ENCODE measurements at places on chromosomes 5 and 9. TPM values are rescaled to one million over a fixed set of nuclear protein-coding genes. Genes with fewer than 3 reads are reported as not detected.
A peak's percentile ranks its signal among the peaks of the same experiment; 100 is the strongest.

Gene HIGD2A
- total RNA-seq = 67.7 TPM

Gene GDNF
- total RNA-seq = not detected

Gene C5
- 0.31 TPM for total RNA-seq

Gene FBP1
- 2.5 TPM for total RNA-seq

Gene FRMPD1
- 0.12 TPM for total RNA-seq

Gene TRPM6
- 0.47 TPM for total RNA-seq

Gene TMEM215
- 1.2 TPM for total RNA-seq

Gene ALDOB
- total RNA-seq = not detected

Gene IL3
- not detected for total RNA-seq

Gene MAP3K1
- total RNA-seq = 13.0 TPM

- no peak for DNase-seq
- no peak overlapping the region for H3K27ac ChIP-seq
- H3K27me3 ChIP-seq = no peaks in the 10 kb centered on the region
- no peak overlapping the region for H3K4me3 ChIP-seq
- no peaks in the 10 kb centered on the region for H3K36me3 ChIP-seq
Observed at GRCh38 chr5:119329666-119330065, 26.2 kb upstream of the TNFAIP8 start.

GRCh38 chr5:169971780-169972179 lies 8.5 kb downstream of the INSYN2B start:
- peaks cover 7% of the 10 kb centered on the region for H3K4me1 ChIP-seq
- no peaks in the 10 kb centered on the region for H3K27me3 ChIP-seq
- no peak overlapping the region for H3K4me3 ChIP-seq
- no peak for DNase-seq

DNA sequence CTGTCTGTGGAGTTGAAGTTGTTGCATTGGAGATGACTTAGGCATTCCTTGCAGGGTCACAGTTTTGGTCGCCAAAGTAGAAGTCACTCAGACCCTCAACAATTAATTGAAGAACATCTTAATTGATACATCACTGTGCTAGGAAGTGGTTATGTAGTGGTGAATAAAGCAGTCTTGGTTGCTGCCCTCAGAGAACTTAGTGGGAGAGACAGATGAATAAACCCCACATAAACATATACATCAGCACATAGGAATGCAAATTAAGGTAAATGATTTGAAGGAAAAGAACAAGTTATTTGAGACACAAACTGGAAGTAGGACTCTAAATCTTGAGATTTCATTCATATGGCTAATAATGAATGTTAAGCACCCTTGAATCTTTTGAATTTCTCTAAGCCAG lies 25.7 kb downstream of the FAM174A start:
- H3K27me3 ChIP-seq = no peaks in the 10 kb centered on the region
- no peak for DNase-seq
- no peaks in the 10 kb centered on the region for H3K36me3 ChIP-seq

DNA sequence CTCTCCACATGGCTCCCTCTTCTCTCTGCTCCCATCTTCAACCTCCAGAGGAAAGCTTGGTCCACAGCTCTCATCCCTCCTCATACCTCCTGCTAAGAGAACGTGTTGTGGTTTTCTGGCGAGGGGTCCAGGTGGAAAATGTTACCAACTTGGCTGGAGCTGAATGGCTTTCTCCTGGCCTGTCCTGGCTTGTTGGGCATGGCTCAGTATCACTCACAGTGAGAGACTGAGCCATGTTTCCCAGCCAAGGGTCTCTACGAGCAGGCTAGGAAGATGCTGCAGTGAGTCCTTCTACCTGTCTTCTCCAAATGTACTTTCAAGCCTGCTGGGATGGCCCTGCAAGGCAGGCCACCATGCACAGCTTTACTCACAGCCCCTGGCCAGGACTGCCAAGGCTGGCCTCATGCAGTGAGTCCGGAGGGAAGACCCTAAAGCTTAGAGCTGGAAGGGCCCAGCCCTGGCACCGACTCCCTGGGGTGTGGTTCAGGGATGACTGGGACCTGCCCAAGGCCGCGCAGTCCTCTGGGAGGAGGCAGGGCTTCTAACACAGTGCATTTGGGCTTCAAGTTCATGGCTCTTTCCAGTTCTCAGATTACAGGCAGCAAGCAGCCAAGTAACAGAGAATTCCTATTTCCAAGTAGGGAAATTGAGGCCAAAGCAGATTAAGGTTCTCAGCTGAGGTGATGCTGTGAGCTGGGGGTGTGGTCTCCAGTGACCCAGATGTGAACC lies 59.5 kb downstream of the COL27A1 start:
- no peaks in the 10 kb centered on the region for H3K27me3 ChIP-seq
- no peak overlapping the region for H3K4me3 ChIP-seq
- H3K36me3 ChIP-seq = no peaks in the 10 kb centered on the region
- H3K27ac ChIP-seq = no peak overlapping the region

GRCh38 chr5:128572930-128573319 lies 34.9 kb upstream of the FBN2 start:
- H3K4me3 ChIP-seq = no peak overlapping the region
- DNase-seq = no peak
- peaks cover 6% of the 10 kb centered on the region for H3K4me1 ChIP-seq
- no peak overlapping the region for H3K27ac ChIP-seq

GRCh38 chr5:68285075-68285840 lies 69.7 kb downstream of the PIK3R1 start:
- peaks cover 4% of the 10 kb centered on the region for H3K36me3 ChIP-seq
- DNase-seq = no peak
- H3K27me3 ChIP-seq = no peaks in the 10 kb centered on the region
- H3K4me3 ChIP-seq = no peak overlapping the region
- no peak overlapping the region for H3K27ac ChIP-seq
- peaks cover 24% of the 10 kb centered on the region for H3K4me1 ChIP-seq

GRCh38 chr5:171476701-171477100 lies 57.3 kb downstream of the FGF18 start:
- H3K27ac ChIP-seq = no peak overlapping the region
- no peaks in the 10 kb centered on the region for H3K4me1 ChIP-seq
- no peaks in the 10 kb centered on the region for H3K27me3 ChIP-seq
- H3K4me3 ChIP-seq = no peak overlapping the region
- no peaks in the 10 kb centered on the region for H3K36me3 ChIP-seq

- DNase-seq = no peak
- no peak overlapping the region for H3K27ac ChIP-seq
- no peaks in the 10 kb centered on the region for H3K36me3 ChIP-seq
- peaks cover 8% of the 10 kb centered on the region for H3K27me3 ChIP-seq
Observed at GRCh38 chr9:93098236-93098946, 2.4 kb downstream of the CARD19 start.

- H3K36me3 ChIP-seq = no peaks in the 10 kb centered on the region
- H3K27me3 ChIP-seq = no peaks in the 10 kb centered on the region
- DNase-seq = no peak
- H3K4me3 ChIP-seq = no peak overlapping the region
Observed at GRCh38 chr5:135739383-135739981, 95.0 kb upstream of the SLC25A48 start.

- DNase-seq = no peak
- peaks cover 13% of the 10 kb centered on the region for H3K4me1 ChIP-seq
- no peak overlapping the region for H3K4me3 ChIP-seq
- no peaks in the 10 kb centered on the region for H3K36me3 ChIP-seq
- no peaks in the 10 kb centered on the region for H3K27me3 ChIP-seq
- no peak overlapping the region for H3K27ac ChIP-seq
Observed at GRCh38 chr9:14246951-14247350, 67.0 kb downstream of the NFIB start.

- H3K4me3 ChIP-seq = no peak overlapping the region
- H3K4me1 ChIP-seq = 0 out of 2 replicates have a peak, but pooled peaks cover 6% of the 10 kb centered on the region
- DNase-seq = no peak
- no peaks in the 10 kb centered on the region for H3K36me3 ChIP-seq
- no peak overlapping the region for H3K27ac ChIP-seq
Observed at GRCh38 chr5:151092762-151093161, 11.9 kb upstream of the TNIP1 start.

GRCh38 chr5:157180374-157181264 lies at the start of gene ITK:
Gene ITK (plus strand): TSS chr5:157180840. CDS start chr5:157180978, 138 bp downstream.
- no peak within 1 kb of the TSS for H3K4me3 ChIP-seq
- H3K27ac ChIP-seq = no peak within 1 kb of the TSS
- H3K36me3 ChIP-seq = no peaks in the 10 kb centered on the region
- no peaks in the 10 kb centered on the region for H3K27me3 ChIP-seq
- DNase-seq = no peak

- H3K4me3 ChIP-seq = peak overlapping the region; percentile 99
- H3K27me3 ChIP-seq = no peaks in the 10 kb centered on the region
- H3K27ac ChIP-seq = peak overlapping the region; percentile 86
- no peak for DNase-seq
- H3K4me1 ChIP-seq = peaks cover 33% of the 10 kb centered on the region
Observed at GRCh38 chr9:124871156-124871561, 9.2 kb downstream of the ARPC5L start.

DNA sequence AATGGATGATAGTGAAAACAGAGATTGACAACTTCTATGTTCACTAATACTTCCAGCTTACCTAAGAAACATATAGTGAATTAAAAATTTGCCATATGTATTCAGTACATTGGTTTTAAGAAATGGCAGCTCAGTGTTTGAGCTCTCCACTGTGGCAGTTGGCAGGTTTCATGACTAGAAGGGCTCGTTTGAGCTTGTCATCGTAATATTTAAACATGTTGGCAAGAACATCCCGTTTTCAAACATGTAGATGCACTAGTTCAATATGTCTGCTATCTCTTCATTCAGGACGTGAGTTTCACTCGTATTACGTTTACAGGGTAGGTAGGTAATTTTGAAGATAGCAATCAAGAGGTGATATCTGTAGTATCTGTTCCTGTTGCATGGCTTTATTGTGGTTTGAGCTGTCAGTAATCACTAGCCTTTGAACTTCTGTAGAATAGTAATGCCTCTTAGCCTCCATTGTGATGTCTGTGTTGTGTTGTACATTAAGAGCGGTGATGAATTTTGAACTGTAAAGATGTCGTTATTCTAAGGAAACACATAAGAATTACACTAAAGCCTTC lies 74.8 kb downstream of the NLN start:
- peaks cover 15% of the 10 kb centered on the region for H3K36me3 ChIP-seq
- H3K27me3 ChIP-seq = no peaks in the 10 kb centered on the region
- no peaks in the 10 kb centered on the region for H3K4me1 ChIP-seq

DNA sequence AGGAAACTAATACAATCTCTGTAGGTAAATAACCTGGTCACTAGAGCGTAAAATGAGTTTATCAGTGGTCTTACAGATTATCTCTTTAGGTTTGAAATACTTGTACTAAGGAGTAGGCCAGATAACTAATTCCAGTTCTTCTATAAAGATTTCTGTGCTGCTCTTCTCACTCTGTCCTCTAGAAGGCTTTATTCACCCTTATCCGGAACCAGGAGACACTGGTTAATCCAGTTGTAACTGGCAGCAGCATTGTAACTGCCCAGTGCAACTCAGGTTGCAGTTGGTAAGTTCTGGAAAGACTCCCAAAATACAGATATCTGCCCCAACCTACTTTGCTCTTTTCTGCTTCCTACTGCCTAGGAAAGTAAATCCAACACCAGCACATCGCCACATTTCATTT lies 19.8 kb downstream of the C5orf22 start:
- DNase-seq = peak; percentile 29
- no peak overlapping the region for H3K27ac ChIP-seq
- H3K4me1 ChIP-seq = no peaks in the 10 kb centered on the region
- peaks cover 30% of the 10 kb centered on the region for H3K36me3 ChIP-seq
- H3K27me3 ChIP-seq = no peaks in the 10 kb centered on the region
- no peak overlapping the region for H3K4me3 ChIP-seq

DNA sequence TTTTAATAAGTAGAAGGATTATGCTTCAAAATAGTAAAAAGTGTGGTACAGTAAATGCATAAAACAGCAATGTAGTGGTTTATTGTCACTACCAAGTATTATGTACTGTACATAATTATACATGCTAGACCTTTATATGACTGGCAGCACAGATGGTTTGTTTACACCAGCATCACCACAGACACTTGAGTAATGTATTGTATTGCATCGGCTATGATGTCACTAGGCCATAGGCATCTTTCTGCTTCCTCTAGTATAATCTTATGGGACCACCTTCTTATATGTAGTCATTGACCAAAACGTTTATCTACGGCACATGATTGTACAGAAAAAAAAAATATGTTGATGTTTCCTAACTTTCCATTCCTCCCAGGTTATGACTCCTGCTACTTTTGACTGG lies 31.9 kb upstream of the SSBP2 start:
- no peaks in the 10 kb centered on the region for H3K27me3 ChIP-seq
- no peak for DNase-seq
- peaks cover 22% of the 10 kb centered on the region for H3K4me1 ChIP-seq
- no peaks in the 10 kb centered on the region for H3K36me3 ChIP-seq

DNA sequence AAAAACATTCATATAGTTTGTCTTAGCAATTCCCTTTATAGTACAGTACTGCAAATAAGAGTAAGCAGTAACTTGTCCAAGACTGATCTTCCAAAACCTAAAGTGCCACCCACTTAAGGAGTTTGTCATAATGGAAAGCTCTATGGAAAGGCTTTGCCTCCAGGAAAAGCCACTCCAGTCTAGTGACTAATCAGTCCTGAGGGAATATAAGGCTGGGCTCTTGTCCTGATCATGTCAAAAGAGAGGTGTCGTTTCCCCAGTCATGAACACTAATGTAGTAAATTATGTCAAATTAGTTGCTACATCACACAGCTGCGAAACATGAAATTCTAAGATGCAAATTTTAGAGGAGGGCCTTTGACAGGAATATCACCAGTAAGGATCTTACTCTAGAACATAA lies 271.6 kb downstream of the GABRB2 start:
- H3K4me1 ChIP-seq = no peaks in the 10 kb centered on the region
- no peak for DNase-seq
- no peaks in the 10 kb centered on the region for H3K27me3 ChIP-seq
- H3K36me3 ChIP-seq = no peaks in the 10 kb centered on the region
- no peak overlapping the region for H3K4me3 ChIP-seq

- no peak for DNase-seq
- H3K36me3 ChIP-seq = no peaks in the 10 kb centered on the region
- H3K27ac ChIP-seq = no peak overlapping the region
- peaks cover 6% of the 10 kb centered on the region for H3K4me1 ChIP-seq
- no peaks in the 10 kb centered on the region for H3K27me3 ChIP-seq
Observed at GRCh38 chr9:79384091-79384490, 187.7 kb upstream of the TLE4 start.

- H3K27ac ChIP-seq = no peak overlapping the region
- H3K27me3 ChIP-seq = no peaks in the 10 kb centered on the region
- DNase-seq = no peak
- no peaks in the 10 kb centered on the region for H3K4me1 ChIP-seq
- no peaks in the 10 kb centered on the region for H3K36me3 ChIP-seq
Observed at GRCh38 chr5:132688536-132689339, 14.9 kb downstream of the IL4 start.

GRCh38 chr5:17217493-17218352 lies at the start of gene BASP1:
Gene BASP1 (plus strand): TSS chr5:17217631. CDS start chr5:17275217, 57,586 bp downstream.
- DNase-seq = peak; percentile 88
- H3K4me1 ChIP-seq = peaks cover 64% of the 10 kb centered on the region
- peak within 1 kb of the TSS; percentile 82 for H3K4me3 ChIP-seq
- no peaks in the 10 kb centered on the region for H3K36me3 ChIP-seq
- H3K27me3 ChIP-seq = no peaks in the 10 kb centered on the region

DNA sequence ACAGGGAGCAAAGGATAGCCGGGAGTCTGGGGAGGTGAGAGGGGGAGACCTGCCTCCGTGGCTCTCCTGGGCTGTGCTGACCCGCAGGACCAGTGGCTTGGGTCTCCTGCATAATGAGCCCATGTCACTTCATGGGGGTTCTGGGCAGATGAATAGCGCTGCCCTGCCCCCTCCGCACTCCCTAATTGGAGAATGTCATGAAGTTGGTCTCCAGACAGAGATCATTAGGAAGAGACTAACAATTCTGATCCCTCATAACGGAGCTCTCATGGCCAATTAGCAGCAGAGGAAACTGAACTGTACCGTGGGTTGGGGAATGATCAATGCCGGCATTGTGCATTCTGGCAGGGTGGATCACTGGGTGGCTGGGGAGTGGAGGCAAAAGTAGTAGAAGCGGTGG lies 186.1 kb downstream of the FSTL4 start:
- H3K27ac ChIP-seq = no peak overlapping the region
- peaks cover 22% of the 10 kb centered on the region for H3K4me1 ChIP-seq
- H3K4me3 ChIP-seq = no peak overlapping the region
- H3K36me3 ChIP-seq = no peaks in the 10 kb centered on the region
- peaks cover 13% of the 10 kb centered on the region for H3K27me3 ChIP-seq

All from GM23338 (cell line).